ENCODE measurements at places on chromosomes 1 and 21.
A peak's percentile ranks its signal among the peaks of the same experiment; 100 is the strongest.

- DNase-seq, result peak; percentile 78
Observed at GRCh38 chr21:31580866-31581276, 78.6 kb upstream of the SOD1 start.

- DNase-seq, result no peak
Observed at GRCh38 chr1:113201560-113201959, 128.6 kb downstream of the LRIG2 start.

GRCh38 chr1:185244015-185244747 is 72.9 kb downstream of the IVNS1ABP start:
- peak; percentile 16 for DNase-seq

GRCh38 chr1:198620951-198621824 is 17.7 kb upstream of the PTPRC start:
- DNase-seq, result peak; percentile 56

GRCh38 chr1:87325982-87326738 is 2.5 kb upstream of the LMO4 start:
- no peak for DNase-seq

- DNase-seq, result no peak
Observed at GRCh38 chr21:44486302-44486701, 31.0 kb downstream of the LRRC3 start.

- no peak for DNase-seq
Observed at GRCh38 chr21:34531399-34531798, 19.4 kb upstream of the KCNE1 start.

- DNase-seq, result no peak
Observed at GRCh38 chr1:30942326-30942963, 33.9 kb upstream of the SDC3 start.

- no peak for DNase-seq
Observed at GRCh38 chr1:11898831-11899467, 27.3 kb downstream of the KIAA2013 start.

Data from stimulated activated CD4-positive, alpha-beta T cell treated with anti-CD3 and anti-CD28 coated beads, Interleukin-12 subunit alpha, Interleukin-12 subunit beta, amount 100 ng/mL, for 24 hours (primary cell).